ENCODE measurements at places on chromosomes 1 and 21.

- DNase-seq: no peak
Measured at GRCh38 chr1:19974822-19975416, 4.5 kb downstream of the PLA2G2A start.

DNA sequence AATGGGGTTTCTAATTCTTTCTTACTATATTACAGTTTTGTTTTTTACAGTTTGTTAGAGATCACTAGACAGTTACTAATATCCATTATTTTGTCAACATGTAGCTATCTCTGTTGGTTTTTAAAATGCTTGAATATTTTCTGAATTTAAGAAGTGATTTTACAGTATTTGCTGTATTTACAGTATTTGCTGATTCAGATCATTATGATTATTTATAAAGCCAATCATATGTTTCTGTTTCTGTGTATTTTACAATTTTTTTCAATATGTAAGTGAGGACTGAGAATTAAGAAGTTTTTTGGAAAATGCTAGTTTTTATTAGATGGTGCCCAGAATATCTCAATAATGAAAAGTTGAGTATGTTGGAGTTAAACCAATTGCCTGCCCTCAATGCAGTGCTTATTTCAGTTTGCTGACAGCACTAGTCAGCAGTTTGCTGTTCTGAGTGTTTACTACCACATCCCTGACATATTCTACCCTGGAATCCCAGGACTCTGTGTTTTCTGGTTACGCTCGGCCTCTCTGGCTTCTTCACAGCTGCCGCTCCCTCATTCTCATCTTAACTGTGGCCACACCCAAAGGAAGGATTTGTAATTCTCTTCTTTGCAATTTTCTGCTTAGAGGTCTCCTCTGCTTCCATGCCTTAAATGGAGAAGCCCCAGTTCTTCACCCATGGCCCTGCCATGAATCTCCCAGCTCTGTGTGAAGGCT lies 68.0 kb upstream of the BACH1 start:
- no peak for DNase-seq

DNA sequence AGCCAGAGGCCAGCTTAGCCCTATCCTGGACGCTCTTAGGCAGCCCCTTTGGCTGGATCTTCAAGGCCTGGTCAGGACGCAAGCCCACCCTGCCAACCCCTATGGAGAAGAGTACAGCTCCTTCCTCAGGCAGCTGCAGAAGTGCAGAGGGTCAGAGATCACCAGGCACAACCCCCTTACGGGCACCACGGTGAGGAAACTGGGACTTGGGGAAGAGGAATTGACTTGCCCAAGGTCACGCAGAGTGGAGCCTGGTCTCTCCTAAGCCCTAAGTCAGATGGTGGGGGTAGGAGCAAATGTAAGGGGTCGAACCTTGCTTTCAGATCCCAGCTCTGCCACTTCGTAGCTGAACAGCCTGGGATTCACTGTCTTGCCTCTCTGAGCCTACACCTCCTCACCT lies 3.7 kb downstream of the E2F2 start:
- no peak for DNase-seq

DNA sequence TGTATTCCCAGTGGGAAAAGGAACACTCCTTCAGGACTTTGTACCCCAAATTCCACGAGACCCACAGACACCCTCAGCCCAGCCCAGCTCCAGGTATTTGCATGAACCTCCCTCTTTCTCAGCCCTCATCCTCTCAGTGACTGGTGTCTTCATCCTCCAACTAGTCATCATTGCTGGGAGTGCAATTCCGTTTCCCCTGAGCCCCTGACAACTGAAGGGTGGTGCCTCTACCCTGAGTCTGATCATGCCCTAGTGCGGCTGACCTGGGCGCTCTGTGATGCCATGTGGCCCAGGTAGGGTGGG lies 3.8 kb upstream of the ZNF692 start:
- no peak for DNase-seq

GRCh38 chr21:14959343-14959742 lies 105.5 kb downstream of the NRIP1 start:
- no peak for DNase-seq

GRCh38 chr1:160112357-160112756 lies 3.2 kb upstream of the ATP1A2 start:
- DNase-seq: no peak

GRCh38 chr1:42940851-42941639 lies 17.6 kb downstream of the SLC2A1 start:
- DNase-seq: no peak

DNA sequence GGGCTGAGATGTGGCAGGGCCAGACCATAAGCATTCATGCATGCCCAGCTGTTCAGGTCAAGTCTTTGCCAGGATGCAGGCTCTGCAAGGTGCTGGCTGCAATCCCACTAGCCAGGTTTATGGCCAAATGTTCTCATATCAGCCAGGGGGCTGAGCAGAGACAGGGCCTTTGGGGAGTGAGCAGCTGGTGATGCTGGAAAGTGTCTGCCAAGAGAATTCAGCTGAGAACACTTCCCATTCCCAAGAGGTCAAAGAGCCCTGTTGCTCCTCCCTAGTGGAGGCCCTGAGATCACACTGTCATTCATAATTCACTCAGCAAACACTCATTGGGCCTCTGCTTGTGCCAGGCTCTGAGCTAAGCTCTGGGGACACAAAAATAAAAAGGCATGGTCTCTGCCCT lies 150.3 kb downstream of the DMRTA2 start:
- DNase-seq: no peak

- no peak for DNase-seq
Measured at GRCh38 chr21:38570596-38570995, 72.3 kb upstream of the ERG start.

DNA sequence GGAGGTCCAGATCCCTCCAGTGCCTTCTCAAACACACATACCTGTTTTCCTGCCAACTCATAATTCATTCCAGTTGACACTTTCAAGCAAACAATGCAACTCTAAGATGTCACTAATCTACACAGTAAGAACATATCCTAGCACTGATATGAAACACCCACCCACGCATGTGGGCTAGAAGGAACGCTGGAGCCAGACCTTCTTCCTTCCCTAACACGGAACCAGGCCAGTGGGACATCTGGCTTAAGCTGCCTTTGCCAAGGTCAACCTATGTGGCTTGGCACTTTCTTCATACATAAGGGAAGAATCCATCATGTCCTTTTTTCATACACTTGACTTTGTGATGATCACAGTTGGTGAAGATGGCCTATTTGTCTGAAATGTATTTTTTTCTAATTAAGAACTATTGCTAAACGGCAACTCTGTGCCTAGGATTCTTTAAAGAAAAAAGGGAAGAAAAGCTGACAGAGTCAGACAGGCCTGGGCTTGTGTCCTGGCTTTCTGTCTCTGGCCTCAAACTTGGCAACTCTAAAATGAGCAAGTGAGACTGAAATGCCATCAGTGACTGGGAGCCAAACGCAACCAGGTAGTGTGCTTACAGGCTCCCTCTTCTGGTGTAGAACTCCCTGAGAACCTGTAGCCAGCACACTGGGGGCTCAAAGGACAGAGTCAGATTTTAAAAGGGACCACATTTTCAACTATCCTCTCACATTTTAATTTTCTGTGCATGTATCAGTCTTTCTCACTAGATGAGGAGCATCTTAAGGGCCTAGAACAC lies 92.6 kb upstream of the BEND5 start:
- no peak for DNase-seq
